Articular chondrocyte of knee joint (primary cell): ENCODE measurements at places on chromosomes 16 and 17. TPM values are rescaled to one million over a fixed set of nuclear protein-coding genes. Genes with fewer than 3 reads are reported as not detected.

Gene DNASE1L2
- 0.22 and 0.26 TPM in 2 replicates for total RNA-seq

Gene SKAP1
- not detected in 2 replicates for total RNA-seq

Gene PDILT
- total RNA-seq, result not detected in 2 replicates

Gene CLDN7
- 2.4 and 2.7 TPM in 2 replicates for total RNA-seq

Gene TUBG1
- total RNA-seq, result 17.1 and 18.1 TPM in 2 replicates

Gene PRRT2
- total RNA-seq, result 2.4 and 3.5 TPM in 2 replicates

Gene ACAP1
- total RNA-seq, result 0.11 and 0.26 TPM in 2 replicates

Gene EPOP
- total RNA-seq, result 1.1 and 1.7 TPM in 2 replicates

Gene KCNJ16
- total RNA-seq, result not detected in 2 replicates

Gene ZNRF1
- 18.3 and 19.9 TPM in 2 replicates for total RNA-seq

Gene CD300LB
- total RNA-seq, result not detected in 2 replicates

Gene CIAPIN1
- total RNA-seq, result 36.1 and 42.5 TPM in 2 replicates

Gene CES4A
- total RNA-seq, result 3.6 and 5.0 TPM in 2 replicates

Gene HOXB1
- not detected in 2 replicates for total RNA-seq

Gene UTP4
- total RNA-seq, result 19.5 and 21.2 TPM in 2 replicates

Gene C16orf74
- total RNA-seq, result 1.3 and 2.7 TPM in 2 replicates

Gene ZNF267
- 10.8 and 15.9 TPM in 2 replicates for total RNA-seq

Gene TPSD1
- not detected in 2 replicates for total RNA-seq

Gene FDXR
- total RNA-seq, result 8.5 and 14.3 TPM in 2 replicates

Gene KIF2B
- not detected in 2 replicates for total RNA-seq

Gene HSD11B2
- total RNA-seq, result 0.11 TPM in 1 of 2 replicates, not detected in the other

Gene CUEDC1
- 25.9 and 31.0 TPM in 2 replicates for total RNA-seq

Gene GRAP
- under 0.01 TPM in 1 of 2 replicates, not detected in the other for total RNA-seq

Gene LRRC75A
- 1.6 and 2.1 TPM in 2 replicates for total RNA-seq

Gene SLC6A2
- total RNA-seq, result not detected in 2 replicates

Gene BAIAP2
- total RNA-seq, result 26.0 and 45.4 TPM in 2 replicates

Gene OTOP3
- not detected in 2 replicates for total RNA-seq

Gene KRTAP9-2
- total RNA-seq, result not detected in 2 replicates

Gene NPIPB2
- total RNA-seq, result 2.5 and 6.5 TPM in 2 replicates

Gene RNU2-1
- total RNA-seq, result not detected in 2 replicates
